Brain microvascular endothelial cell (primary cell): ENCODE measurements at places on chromosomes 5 and 9.

- no peak for DNase-seq
Measured at GRCh38 chr9:100605405-100605804, 27.5 kb downstream of the CAVIN4 start.

DNA sequence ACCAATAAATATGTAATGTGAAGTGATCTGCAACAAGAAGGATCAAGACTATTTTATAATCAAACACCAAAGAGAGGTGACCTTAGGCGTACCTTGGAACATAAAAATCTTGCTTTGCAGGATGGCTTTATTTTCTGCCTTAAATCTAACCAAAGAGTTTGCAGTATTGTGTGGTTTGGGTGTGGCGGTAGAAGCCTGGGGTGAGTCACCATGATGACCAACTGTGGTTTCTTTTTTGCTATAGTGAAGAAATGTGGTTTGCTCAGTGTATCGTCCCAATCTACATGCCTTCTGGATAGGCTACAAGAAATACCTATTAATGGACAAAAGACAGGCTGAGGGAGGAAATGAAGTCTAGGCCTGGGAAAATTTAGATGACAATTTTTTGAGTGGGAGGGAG is 5.1 kb upstream of the CAST start:
- peak; percentile 95 for DNase-seq

GRCh38 chr5:81363093-81363871 is 30.7 kb downstream of the ACOT12 start:
- DNase-seq: no peak

DNA sequence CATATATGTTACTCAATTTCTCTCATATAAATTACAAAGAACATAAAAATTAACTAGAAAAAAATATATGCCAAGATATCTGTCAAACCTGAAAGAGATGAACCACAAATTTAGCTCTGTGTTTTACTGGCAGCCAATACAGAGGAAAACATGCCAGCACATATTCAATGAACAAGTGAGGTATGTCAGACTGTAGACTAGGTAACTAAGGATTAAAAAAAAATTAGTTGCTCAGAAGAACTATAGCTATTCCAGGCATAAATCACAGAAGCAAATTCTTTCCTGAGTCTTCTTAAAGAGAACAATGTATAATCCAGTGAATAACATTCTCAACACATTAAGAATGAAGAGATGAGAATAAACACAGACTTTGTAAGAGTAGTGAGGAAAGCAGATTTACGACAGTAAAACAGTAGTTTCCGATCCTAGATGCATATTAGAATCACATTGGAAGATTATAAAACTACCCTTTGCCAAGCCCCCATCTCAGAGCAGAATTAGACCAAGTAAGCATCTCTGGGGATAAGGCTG is 20.6 kb upstream of the CAAP1 start:
- no peak for DNase-seq

DNA sequence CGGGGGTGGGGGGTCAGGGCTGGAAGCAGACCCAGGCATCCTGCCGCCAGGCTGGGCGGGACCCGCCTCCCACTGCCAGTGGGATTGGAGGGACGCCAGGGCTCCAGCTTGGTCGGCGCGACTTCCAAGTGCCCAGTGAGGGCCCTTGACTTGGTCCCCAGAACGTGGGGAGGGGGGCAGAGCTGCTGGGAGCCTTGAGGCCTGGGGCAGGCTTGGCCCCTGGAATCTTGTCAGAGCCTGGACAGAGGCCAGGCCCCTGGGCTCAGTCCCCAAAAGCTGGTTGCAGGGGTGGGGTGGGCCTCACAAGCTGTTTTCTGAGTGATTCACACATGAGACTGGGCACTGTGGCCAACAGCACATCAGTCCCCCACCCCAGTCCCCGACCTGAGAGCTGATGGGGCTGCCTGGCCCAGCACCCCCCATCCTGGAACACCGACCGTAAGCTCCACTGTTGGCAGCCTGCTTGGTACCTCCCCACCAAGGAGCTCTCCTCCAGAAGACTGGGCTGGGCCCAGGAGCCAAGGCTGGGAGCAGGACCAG is 526 bp downstream of the CLIC3 start:
- no peak for DNase-seq

GRCh38 chr5:58491216-58491892 is at the start of gene GAPT:
TSS of gene GAPT (plus strand) at chr5:58491435. CDS start at chr5:58494537, 3,102 bp downstream.
- DNase-seq: no peak

DNA sequence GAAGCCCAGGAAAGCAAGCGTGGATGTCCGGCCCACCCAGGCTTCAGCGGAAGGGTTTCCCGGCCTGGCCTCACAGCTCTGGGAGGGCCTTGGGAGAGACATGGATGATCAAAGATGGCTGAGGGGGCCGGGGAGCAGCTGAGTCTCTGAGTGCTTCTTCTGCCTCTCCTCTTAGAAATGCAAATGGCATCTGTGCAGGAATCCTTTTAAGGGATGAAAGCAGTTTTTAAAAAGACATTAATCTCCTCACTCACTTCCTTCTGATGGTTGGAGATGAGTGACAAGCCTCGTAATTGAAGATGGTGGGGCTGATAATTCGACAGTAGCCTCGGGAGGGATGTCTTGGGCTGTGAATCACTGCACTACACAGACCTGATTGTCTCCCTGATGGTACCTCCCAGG is 24.3 kb upstream of the PITX1 start:
- no peak for DNase-seq
